GM04504 (cell line): ENCODE measurements at places on chromosomes 1 and 21.

GRCh38 chr1:72288886-72289285 is 6.5 kb upstream of the NEGR1 start:
- no peak for DNase-seq

- peak; percentile 77 for DNase-seq
These were observed 99.5 kb upstream of the BMP8A start for GRCh38 chr1:39391691-39392679.

GRCh38 chr1:53905509-53905908 is 11.5 kb downstream of the DIO1 start:
- no peak for DNase-seq

DNA sequence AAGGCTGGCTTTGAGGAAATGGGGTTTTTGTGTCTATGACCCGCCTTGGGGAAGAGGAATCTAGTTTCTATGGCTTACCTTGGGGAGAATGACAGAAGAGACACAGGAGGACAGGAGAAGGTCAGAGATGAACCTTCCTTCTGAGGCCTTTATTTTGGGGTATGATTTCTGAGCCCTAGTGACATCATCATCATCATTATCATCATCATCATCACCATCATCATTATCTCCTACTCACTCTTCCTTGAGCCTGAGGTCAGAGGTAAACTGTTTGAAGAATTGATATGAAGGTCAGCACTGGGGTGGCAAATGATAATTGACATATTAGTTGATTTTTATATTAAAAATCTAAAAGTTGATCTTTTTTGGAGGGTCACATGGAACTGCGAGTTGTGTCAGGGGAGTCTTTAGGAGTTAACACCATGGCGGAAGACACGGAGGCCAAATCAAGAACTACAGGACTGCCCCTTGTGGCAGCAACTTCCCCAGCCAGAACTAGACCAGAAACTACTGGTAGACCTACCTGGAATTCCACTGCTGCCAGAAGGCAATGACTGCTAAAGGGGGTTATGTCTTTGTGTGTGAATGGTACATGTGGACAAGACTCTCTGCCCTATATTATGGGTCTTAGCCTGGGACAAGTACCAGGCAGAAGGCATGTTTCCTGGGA is 49.8 kb upstream of the WLS start:
- DNase-seq, result no peak

GRCh38 chr1:109639841-109640184 is 16.1 kb upstream of the GSTM4 start:
- DNase-seq, result no peak

DNA sequence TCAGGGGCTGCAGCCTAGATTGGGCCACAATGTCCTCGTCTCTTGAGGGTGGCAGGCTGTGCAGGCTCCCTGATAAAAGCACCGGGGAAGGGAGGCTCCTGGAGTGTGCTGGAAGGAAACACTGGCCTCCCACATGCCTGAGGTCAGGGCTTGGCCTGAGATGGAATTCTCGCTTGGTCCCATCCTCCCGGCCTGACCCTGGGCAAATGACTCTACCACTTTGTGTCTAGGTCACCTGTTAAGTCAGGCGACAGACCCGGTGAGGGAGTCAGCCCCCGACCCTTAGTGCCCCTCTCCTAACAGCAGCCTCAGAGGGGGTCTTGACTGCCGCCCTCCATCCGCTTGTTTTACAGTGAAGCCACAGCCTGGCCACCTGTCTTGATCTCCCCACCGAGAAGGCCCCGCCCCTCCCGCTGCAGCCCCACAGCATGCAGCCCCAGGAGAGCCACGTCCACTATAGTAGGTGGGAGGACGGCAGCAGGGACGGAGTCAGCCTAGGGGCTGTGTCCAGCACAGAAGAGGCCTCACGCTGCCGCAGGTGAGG is 2.5 kb downstream of the SMIM1 start:
- no peak for DNase-seq

GRCh38 chr21:43361493-43362296 is 65.2 kb downstream of the SIK1 start:
- DNase-seq, result no peak

DNA sequence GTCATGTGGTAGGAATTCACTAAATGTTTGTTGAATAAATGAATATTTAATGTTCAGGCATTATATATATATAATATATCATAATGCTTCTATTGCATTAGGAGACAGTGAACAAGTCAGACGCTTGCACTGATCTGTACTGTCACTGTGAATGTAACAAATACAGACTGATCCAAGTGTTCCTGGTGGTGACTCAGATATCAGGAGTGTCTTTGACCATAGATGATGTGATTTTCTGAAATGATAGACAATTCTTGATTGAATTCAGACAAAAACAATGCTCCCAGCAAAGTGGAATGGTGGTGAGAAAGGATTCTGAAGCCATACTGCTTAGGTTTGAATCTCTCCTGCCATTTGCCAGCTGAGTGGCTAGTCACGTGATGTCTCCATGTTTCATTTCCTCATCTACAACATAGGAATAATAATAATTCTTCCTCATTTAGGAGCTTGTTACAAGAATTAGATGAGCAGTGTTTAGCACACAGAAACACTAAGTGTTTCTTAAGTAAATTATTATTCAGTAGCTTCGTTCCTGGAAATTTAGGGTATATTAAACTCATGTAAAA is 71.0 kb downstream of the OLFML2B start:
- DNase-seq, result no peak

DNA sequence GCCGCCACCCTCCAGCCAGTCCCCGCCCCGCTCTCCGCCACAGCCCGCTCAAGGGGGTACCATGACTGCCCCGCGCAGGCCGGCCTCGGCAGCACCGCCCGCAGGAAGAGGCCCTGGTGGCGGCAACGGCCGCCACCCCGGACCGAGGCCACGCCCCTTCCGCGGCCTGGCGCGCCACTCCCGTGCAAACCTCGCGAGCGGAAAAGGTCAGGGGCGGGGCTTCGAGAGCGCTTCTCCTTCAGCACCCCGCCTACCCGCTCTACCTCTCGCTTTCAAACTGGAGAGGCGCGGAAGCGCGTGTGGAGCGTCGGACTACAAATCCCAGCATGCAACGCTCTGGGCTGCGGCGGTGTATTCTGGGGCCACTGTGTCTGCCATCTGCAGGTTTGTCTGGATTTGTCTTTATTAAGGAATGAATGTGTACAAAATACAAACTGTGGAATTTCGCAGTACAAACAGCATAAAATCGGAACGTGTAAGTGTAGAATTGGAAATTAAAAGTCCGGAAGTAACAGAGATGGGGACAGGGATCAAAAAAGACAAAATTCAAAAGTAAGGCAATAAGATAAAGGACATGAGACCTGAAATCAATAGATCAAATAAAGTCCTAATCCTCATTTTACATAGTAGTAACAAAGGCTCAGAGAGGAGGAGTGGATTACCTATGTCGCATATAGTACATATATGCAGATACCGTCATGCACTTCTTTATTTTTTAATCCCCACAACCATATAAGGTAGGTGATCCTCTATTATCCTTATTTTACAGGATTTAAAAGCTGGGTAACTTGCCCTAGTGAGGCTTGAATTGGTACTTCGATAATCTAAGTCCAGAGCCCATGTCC is 464 bp upstream of the ADSS2 start:
- peak; percentile 99 for DNase-seq

DNA sequence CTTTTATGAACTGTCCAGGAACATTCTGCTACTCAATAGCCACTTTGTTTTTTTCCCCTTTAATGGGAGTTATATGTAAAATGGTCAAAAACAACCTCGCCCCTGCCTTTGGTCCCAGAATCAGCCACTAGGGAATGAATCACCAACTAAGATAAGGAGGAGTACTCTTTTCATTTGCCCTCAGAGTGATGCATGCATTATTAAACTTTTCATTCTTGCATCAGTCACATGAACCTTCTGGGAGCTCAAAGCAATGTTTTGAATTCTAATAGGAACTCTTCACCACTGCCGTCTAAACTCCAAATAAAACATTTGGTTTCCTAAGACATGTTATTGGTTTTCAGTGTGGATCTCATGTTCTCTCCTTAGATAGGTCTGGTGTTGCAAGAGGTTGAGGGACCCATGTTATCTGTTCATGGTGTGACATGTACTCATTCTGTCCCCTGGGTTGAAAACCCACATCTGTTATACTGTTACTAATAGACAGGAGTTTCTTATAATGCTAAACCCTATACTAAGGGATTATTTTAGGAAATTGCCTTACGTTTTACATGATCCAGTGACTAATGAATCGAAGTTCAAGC is 17.8 kb upstream of the HSD17B7 start:
- no peak for DNase-seq

DNA sequence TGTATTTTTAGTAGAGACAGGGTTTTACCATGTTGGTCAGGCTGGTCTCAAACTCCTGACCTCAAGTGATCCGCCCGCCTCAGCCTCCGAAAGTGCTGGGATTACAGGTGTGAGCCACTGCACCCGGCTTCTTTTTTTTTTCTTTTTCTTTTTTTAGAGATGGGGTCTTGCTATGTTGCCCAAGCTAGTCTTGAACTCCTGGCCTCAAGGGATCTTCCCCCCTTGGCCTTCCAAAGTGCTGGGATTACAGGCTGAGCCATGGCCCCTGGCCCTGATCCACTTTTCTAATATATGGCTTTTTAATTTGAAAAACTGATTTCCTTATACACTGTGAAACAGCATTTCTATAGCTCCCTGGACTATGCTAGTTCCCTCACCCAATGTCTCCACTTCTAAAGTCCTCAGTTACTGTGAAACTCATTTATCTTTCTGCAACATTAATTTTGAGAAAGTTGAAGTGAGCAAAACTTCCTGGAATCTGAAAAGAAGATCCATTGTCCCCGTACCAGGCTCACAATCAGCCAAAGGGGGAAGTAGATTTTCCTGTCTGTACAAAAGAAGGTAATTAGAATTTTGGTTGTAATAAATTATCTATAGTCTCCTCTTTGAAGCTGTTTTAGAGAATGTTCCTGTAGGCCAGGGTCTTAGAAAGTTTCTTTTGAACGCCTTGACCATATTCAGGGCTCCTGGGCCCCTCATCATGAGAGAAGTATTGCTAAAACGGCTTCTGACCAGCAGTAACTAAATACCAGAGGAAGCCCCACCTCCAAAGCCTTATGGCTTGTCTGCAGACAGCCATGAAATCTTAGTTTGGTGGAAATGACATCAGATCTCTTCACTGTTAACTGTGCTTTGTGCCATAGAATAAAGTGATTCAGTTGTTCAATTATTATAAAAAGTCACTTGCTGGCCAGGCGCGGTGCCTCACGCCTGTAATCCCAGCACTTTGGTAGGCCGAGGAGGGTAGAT is 34.9 kb downstream of the DEGS1 start:
- no peak for DNase-seq

DNA sequence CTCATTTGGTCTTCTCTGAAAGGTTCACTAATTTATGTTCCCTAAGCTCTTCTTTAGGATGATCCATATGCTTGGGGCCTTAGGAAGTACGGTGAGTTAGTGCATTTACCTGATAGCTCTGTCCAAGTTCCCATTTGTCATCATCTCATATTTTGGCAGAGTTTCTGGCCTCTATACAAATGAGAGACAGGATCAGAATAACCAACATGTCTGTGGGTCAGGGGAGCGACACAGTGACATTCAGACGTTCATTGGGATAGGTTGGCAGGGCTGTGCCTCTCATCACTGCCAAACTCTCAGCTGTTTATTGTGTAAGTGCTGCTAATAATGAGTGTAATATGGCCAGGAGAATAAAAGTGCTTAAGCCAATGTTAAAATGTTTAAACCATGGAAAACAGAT is 561.1 kb upstream of the ZRANB2 start:
- DNase-seq, result no peak

DNA sequence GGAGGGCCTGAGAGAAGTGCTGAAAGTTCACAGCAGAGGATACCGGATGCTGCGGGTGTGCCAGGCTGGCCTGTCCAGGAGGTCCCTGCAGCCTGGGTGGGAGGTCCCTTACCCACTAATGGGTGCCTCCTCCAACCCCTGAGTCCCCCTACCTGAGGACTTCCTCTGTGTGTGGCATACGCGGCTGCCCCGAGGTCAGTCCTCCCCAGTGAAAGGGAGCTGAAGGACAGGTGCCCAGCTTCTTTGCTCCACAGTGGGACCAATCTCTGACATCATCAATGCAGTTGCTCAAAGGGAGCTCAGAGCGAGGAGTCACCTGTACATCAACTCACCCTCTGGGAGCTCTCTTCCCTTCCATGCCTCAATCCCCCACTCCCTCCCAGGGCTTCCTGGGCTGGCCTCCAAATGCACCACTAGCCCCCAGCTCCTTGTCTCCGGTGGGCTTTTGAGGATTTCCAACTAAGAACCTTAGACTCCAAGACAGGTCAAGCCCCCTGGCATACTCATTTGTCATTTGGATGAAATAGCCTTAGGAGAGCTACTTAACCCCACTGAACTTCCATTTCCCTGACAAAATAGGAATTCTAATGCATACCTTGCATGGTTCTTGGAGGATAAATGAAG is 53.9 kb downstream of the PDE9A start:
- no peak for DNase-seq

GRCh38 chr1:3863231-3863935 is 6.1 kb downstream of the DFFB start:
- DNase-seq, result no peak

- DNase-seq, result no peak
These were observed 292.9 kb downstream of the LTN1 start for GRCh38 chr21:28699596-28700259.

- no peak for DNase-seq
These were observed 174.2 kb downstream of the PTPRU start for GRCh38 chr1:29410476-29410875.

GRCh38 chr1:197786280-197786679 is 11.0 kb upstream of the DENND1B start:
- no peak for DNase-seq

GRCh38 chr1:59418363-59419144 is 121.7 kb downstream of the FGGY start:
- no peak for DNase-seq

DNA sequence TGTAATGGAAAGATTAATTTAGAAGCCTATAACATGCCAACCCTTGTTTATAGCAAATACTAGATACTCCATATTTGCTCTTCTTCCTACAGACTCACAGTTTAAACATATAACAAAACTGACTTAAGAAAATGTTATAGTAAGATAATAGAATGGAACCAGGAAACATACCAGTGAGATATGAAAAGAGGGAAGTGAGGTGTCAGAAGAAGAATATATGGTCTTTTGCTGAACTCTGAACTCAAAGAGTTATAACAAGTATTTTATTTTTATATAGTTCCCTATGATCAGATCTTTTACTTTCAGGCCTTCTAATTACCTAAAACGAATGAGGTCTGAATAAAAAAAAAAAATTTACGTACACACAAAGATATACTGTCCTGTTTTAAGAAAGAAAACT is 20.9 kb downstream of the TMED5 start:
- DNase-seq, result no peak

DNA sequence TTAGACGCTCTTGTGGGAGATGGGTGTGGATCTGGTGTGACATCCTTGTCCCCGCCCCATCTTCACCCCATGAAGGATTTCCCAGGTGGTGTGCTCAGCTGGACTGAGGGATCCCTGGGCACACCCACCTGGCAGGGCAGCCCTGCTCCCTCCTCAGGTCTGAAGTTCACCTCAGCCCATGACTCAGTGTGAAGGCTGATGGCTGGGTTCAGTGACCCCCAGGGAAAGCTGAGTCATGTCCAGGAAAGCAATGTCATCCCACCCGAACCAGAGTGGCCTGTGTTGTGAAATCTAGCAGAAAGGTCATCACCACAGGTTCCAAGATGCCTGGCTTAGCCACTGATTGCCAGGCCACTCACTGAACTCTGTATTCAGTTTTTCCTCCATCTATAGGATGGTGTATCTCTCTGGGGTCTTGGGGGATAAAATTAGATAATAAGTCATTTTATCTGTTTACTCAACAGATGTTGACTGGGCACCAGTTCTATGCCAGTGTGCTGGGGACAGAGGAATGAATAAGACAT is 97.7 kb upstream of the JUN start:
- DNase-seq, result peak; percentile 61
